T follicular helper cell (primary cell): ENCODE measurements at places on chromosomes 6 and 20.

DNA sequence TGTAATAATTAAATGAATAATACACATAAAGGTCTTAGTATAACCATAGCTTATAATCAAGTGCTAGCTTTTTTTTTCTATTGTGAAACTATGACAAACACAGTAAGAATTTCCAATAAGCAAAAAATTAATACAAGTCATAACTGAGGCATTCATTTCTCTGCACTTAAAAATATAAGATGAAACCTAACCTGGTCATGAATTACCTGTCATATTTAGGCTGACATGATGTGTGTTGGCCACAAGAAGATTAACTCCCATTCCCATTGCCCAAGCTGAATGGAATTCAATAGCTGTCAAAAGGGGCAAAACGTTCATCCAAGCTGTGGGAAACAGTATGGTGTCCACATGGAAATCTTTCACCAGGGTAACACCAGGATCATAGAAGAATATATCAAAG is 5.4 kb downstream of the VNN2 start:
- no peak for DNase-seq

- DNase-seq: no peak
Observed at GRCh38 chr6:100806296-100806695, 74.8 kb downstream of the ASCC3 start.

DNA sequence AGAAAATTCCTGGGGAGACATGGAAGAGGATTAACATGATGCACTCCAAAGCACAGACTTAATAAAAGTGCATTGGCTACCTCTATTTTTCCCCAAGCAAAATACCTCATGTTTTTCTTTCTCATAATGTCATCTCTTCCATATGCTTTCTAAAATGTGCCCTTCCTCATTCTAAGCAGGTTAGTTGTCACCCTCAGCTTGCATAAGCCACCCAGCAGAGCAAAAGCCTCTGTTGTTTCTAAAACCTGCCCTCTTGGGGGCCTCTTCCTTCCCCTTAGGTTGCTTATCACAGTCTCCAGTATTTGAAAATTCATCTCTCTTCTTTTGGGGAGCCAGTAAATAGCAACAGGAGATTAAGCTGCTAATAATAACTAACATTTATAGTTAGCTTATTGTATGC is 183.6 kb upstream of the FLRT3 start:
- DNase-seq: no peak

GRCh38 chr20:16952965-16953364 is 204.8 kb downstream of the OTOR start:
- no peak for DNase-seq

- no peak for DNase-seq
Observed at GRCh38 chr6:86192123-86192522, 549.4 kb upstream of the SYNCRIP start.

DNA sequence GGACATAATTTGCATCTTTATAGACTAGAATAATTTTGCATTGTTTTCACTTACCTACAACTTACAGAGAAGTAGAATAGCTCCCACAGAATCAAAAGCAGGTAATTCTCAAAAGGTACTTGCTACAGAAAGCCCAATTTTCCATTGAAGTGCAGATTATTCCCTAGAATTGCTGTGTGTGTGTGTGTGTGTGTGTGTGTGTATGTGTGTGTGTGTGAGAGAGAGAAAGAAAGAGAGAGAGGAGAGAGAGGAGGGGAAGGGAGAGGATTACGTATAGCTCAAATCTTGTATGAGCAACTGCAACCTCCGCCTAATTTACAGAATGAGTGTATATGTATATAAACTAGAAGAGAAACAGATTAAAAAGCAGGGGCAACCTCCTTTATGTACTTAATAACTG is 68.0 kb downstream of the DOK5 start:
- DNase-seq: no peak

DNA sequence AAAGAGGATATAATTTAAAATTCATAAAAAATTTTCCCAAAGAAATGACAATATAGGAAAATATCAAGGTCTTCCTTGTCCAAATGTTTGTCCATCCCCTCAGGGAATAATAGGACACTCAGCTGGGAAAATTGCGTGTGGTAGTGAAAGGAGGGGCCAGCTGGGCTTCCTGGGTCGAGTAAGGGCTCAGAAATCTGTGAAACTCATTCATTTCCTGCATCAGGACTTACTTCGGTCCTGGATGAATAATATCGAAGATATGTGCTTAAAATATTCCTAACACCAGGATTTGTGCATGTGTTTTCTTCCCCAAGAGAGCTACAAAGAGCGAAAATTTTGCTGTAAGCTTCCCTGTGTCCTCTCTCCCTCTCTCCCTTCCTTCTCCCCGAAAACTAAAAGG is 118.2 kb upstream of the GJE1 start:
- no peak for DNase-seq

- no peak for DNase-seq
Observed at GRCh38 chr6:74879234-74879633, 326.6 kb downstream of the COL12A1 start.

DNA sequence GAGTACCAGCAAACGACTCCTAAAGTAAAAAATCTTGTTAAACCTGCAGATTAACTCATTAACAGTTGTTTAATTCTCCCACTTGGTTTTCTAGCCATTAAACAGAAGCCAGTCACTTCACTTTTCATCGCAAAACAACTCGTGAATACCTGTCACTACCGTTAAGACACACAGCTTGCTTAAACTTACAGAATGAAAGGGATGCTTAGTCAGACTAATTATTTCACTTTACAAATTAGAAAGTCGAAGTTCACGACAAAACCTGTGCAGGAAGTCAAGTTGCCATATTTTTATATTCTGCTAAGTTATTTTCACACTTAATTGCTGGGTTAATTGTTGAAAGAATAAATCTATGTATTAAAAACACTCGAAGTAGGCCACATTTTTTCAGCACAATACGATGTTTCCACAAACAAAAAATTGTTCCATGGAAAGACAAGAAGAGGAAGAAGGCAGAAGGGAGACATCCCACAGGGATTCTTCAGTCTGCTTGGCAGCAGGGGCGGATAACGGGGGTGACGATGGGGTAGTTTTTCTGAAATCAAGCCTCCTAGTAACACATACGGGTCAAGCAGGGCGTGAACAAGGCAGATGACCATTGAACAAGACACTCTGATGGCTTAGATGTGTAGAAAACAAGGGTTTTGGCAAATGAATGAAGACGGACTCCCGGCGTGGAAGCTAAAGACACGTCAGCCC is 933 bp downstream of the SSR1 start:
- DNase-seq: no peak

GRCh38 chr20:3563133-3563532 is 92.3 kb downstream of the ATRN start:
- no peak for DNase-seq
